ENCODE measurements at places on chromosomes 11 and 22.

- DNase-seq: no peak
Observed at GRCh38 chr11:1532606-1533341, 39.3 kb downstream of the DUSP8 start.

- DNase-seq: no peak
Observed at GRCh38 chr11:133154781-133155180, 377.5 kb downstream of the OPCML start.

DNA sequence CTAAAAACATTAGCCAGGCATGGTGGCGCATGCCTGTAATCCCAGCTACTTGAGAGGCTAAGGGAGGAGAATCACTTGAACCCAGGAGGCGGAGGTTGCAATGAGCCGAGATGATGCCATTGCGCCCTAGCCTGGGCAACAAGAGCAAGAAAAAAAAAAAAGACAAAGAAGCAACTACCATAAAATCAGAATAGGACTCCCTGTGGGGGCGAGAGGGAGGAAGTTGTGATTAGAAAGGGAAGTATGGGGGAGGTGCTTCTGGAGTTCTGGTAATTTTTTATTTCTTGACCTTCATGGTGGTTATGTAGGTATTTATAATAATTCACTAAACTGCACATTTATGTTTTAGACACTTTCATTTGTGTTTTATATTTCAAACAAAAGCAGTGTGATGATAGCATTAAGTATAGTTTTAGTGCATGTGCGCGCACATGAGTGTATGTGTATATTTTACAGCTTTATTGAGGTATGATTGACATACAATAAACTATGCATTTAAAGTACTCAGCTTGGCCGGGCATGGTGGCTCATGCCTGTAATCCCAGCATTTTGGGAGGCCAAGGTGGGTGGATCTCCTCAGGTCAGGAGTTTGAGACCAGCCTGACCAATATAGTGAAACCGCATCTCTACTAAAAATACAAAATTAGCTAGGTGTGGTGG, 43.5 kb downstream of the SIK2 start:
- no peak for DNase-seq

- DNase-seq: no peak
Observed at GRCh38 chr22:42787357-42787736, 66.7 kb upstream of the A4GALT start.

- DNase-seq: no peak
Observed at GRCh38 chr11:113574586-113574985, 99.4 kb upstream of the DRD2 start.

DNA sequence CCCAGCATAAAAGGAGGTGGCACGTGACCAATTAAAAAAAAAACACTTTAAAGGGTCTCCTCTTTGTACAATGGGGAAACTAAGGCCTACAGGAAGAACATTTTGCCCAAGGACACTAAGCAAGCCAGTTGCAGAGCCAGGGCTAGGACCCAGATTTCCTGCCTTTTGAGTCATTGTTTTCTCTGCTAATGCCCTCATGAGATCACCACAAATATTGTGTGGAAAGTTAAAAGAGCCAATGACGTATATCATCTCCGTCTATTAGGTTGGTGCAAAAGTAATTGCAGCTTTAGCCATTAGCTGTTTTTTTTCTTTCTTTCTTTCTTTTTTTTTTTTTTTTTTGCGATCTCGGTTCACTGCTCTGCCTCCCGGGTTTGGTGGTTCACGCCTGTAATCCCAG, 24.1 kb upstream of the LRRC32 start:
- DNase-seq: no peak

DNA sequence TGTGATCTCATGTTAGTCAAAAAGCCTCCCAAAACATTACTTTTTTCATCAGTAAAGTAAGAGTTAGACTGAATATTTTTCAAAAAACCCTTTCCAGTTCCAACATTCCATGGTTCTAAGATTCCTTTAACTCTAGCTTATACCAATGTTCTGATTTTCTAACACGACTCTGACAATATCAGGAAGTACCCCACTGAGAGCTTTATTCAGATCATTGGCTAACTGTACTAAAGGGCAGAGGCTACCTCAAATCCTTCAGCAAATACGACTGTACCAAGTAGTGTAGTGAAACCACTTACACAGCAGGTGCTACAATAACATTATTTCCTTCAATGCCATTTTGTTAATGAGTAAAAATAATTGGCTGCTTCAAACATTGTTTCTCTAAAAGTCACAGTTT, 213.4 kb upstream of the PITPNB start:
- DNase-seq: no peak

- DNase-seq: no peak
Observed at GRCh38 chr22:39682994-39683393, 112.4 kb downstream of the CACNA1I start.

- DNase-seq: no peak
Observed at GRCh38 chr11:11583801-11584529, 37.8 kb downstream of the GALNT18 start.

GRCh38 chr11:43989162-43989981, 46.9 kb downstream of the C11orf96 start:
- DNase-seq: no peak

GRCh38 chr11:3867209-3868091, 12.0 kb downstream of the STIM1 start:
- no peak for DNase-seq

- DNase-seq: no peak
Observed at GRCh38 chr22:42184852-42185251, 54.2 kb upstream of the CYP2D6 start.

DNA sequence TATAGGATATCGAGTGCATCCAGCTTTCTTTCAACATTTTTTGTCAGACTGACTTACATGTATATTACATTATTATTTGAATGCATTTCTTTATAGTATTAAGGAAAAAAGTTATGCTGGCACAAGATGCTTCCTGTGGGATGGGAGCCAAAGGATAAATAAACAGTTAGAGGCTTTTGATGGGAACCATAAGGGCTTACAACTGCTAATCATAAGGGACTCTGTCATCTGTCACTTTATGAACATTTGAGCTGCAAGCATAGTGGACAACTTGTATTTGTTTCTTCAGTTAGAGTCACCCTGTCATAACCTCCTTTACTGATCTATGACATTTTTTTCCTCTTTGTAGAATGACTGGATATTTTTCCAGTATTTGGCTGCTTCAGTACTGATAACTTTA, 132.4 kb upstream of the CHORDC1 start:
- DNase-seq: no peak

DNA sequence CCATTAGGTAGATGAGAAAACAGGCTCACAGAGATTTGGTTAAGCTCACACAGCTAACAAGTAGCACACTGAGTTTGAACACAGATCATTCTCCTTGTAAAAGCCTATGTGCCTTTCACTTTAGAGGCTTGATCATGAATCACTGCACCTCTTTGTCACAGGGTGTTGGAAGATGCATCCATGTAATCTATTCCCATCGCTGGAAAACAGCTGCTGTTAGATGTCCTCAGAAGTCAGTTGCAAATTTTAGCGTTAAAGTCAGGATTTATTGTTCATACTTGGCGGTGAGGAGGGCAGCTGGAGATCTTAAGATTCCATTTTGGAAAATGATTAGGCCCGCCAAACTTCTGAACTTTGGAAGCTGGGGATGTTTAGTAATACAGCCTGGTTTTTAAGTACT, 2.6 kb downstream of the CNTF start:
- no peak for DNase-seq

GRCh38 chr22:48574776-48575617, 1252.7 kb downstream of the BRD1 start:
- peak; percentile 79 for DNase-seq

DNA sequence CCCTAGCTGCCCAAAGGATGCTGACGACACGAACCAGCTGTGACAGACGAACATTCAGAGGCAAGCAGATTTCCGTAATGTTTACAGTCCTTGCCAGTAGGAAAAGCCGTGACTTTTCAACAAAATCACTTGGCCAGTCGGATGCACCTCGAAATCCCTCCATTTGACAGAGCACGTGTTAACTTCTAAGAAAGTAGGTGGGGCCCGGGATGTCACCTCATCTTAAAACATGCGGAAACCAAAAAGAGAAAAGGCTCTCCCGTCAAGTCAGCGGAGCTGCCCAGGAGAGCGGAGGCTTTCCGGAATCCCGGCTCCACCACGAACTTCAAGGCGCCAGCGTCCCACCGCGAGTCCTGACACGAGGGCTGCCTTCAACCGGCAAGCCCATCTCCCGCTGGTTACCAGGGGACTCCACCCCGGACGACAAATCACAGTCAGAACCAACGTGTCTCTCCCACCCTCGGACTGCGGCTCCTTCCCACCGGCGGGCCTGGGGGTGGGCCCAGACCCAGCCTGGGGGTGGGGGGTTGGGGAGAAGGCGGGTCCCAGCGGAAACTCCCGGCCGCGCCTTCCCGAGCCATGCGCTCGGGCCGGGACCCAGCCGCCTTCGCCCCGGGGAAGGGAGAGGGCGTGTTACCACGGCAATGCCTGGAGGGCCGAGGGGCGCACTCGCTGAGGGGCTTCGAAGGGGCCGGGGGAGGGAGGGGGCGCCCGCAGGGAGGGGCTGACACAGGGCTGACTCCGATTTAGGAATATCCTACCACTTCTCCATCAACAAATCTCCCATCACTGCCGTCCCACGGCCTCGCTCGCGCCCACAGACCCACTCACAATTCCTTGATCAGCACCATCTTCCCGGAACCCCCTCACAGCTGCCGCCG, 475 bp downstream of the PITPNB start:
- peak; percentile 25 for DNase-seq

- no peak for DNase-seq
Observed at GRCh38 chr22:43098356-43098755, 9.2 kb upstream of the TTLL1 start.

- DNase-seq: no peak
Observed at GRCh38 chr11:34332524-34332923, 25.3 kb downstream of the ABTB2 start.

DNA sequence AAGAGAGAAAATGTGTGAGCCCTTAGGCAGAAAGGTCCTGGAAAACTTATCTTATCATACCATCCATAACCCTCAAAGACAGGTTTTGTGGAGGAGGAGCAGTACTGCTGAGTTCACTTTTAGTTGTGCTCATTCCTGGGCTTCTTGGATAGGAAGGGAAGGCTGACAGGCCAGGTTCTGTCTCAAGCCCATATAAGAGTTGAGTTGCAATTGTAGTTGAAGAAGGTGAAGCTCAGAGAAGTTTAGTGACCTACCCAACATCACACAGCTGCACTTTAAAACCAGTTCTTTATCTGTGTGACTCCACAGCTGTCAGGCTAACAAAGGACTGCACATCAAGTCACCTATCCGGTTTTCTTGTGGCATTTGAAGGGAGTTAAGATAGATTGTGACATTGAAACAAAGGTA, 13.0 kb downstream of the TEAD1 start:
- no peak for DNase-seq

- no peak for DNase-seq
Observed at GRCh38 chr11:132126973-132127899, 756.8 kb downstream of the NTM start.

- DNase-seq: no peak
Observed at GRCh38 chr22:39666926-39667325, 96.4 kb downstream of the CACNA1I start.

DNA sequence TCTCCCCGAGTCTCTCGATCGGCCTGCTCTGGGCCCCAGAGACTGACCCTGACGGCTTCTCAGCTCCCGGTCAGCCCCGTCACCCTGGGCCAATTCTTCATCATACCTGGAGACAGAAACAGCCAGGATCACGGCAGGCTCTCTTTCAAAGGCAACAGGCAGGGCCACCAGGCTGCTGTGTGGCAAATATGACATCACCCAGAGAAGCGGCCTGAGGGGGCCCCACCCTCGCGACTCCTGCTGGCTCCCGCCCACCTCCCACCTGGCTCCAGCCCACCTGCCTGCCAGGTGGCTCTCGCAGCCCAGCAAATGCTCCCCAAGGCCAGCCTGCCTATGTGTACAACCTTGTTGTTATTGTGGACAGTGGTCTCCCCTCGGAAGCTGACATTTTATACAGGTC, 24.9 kb upstream of the PACSIN2 start:
- no peak for DNase-seq

DNA sequence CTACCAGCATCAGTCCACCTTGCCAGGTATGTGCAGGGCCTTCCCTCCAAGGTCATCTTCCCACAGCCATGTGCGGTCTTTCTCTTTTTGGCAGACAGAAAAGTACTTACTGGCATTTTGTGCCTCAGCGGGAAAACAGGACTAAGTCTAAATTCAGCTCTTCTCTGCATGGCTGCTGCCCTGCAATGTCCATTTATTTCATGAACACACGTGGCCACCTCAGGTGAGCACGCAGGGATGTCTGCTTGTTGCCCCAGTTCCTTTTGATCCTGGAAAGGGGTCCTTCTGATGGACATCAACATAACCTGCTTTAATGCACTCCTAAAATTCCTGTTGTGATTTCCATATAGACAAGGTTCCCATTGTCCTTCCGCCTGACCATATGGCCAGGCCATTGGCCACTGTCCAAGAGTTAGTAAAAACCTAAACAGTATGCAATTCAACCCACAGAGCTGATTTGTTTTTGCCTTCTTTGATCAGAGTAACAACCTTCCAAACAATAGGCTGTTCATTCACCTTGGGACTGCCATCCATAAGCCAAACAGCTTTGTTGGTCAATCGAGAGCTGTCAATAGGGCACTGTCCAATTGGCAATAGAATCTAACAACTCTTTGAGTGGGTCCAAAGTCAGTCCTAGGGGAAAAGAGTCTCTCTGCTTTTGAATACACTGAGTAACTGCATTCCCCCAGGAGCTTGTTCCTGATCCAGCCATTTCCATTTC, 5.9 kb downstream of the TREH start:
- no peak for DNase-seq

DNA sequence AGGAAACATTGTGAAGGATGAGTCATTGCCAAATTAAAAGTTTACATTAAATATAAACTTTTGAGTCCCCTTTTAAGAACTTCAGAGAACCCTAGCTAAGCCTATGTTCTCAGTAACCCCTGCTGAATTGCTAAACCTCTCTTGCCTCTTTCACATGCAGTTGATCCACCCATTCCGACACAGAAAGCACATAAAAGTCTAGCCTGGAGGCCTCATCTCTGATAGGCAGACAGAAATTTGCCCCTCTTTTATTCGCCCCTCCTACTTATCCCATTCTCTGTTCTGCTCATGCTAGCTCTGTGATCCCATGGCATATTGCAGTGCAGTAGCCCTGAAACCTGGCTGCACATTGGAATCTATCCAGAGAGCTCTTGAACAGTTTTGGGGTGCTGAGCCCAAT, 58.2 kb upstream of the PDE3B start:
- DNase-seq: no peak

DNA sequence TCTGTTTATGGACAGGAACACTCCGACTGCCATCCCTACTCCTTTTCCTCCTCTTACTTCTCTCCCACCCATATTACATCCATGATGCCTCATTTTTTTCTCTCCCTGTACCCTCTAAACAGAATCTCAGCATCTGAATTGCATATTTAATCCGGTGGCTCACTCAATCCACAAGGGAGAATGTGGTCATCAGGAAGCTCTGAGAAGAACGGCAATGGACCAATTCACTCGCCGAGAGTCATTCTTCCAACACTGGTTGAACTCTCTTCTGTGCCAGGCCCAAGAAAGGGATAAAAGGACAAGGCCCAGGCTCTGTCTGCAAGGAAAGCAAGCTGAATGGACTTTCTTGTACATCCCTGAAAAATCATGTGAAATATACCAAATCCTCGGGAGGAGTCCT, 15.9 kb downstream of the MAP6 start:
- no peak for DNase-seq

GRCh38 chr11:125226706-125227105, 62.2 kb downstream of the PKNOX2 start:
- DNase-seq: no peak

All from GM12891 (cell line).